ENCODE measurements at places on chromosomes 2 and 18.
A peak's percentile ranks its signal among the peaks of the same experiment; 100 is the strongest.

GRCh38 chr2:228988786-228989185 is 282.3 kb downstream of the PID1 start:
- DNase-seq = no peak

- DNase-seq = no peak
Measured at GRCh38 chr2:8566774-8567468, 114.9 kb upstream of the ID2 start.

DNA sequence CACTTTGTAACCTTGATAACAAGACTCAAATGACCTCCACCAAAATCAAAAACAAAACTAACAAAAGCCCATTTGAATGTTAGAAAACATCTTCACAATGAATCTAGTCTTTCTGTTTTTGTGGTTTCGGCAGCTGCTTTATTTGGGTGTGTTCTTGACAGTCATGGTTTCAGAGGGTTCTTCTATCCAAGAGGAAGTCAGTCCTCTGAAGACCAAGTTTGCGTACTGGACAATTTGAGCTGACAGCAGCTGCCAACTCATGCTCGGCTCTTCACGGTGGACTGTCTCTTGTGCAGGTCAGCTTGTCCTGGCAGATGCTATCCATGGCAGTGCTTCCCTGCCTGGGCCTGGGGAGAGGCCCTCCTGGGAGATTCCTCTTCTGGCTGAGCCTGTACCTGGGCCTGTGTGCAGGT is 91.0 kb downstream of the TMEM17 start:
- DNase-seq = no peak

DNA sequence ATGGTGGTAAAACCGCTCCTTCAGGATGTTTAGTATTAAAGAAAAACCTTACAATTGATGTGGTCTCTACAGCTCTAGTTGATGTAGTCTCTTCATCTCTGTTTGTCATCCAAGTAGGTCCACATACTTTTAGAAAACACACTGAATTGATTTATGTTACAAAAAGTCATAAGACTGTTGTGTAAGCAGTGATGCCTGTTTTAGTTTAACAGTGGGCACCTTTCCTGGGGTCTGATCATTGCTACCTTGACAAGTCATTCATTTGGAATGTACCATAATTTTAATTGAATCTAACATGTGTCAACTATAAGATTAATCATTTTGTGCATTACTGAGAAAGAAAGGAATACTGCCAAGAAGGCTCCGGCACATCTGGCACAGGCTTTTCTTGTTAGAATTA is 34.3 kb downstream of the GIGYF2 start:
- no peak for DNase-seq

- no peak for DNase-seq
Measured at GRCh38 chr2:1016500-1016899, 65.9 kb downstream of the SNTG2 start.

- DNase-seq = no peak
Measured at GRCh38 chr2:15436195-15436594, 124.9 kb downstream of the NBAS start.

DNA sequence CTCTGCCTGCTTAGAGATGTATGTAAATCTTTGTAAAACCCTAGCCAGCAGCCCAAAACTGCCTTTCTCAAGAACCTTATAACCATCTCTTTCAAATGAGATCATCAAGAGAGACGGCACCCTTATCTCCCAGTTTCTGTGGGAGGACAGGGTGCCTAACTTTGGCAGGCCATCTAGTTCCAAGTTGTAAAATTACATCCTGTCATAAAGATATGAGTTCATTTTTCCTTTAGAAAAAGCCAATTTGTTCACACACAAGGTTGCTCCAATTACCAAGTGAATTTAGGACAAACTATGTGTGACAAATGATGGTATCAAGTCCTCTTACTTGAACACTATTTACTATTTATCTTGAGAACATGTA is 65.3 kb downstream of the MEMO1 start:
- DNase-seq = no peak

- DNase-seq = no peak
Measured at GRCh38 chr18:2148823-2149222, 422.5 kb downstream of the METTL4 start.

DNA sequence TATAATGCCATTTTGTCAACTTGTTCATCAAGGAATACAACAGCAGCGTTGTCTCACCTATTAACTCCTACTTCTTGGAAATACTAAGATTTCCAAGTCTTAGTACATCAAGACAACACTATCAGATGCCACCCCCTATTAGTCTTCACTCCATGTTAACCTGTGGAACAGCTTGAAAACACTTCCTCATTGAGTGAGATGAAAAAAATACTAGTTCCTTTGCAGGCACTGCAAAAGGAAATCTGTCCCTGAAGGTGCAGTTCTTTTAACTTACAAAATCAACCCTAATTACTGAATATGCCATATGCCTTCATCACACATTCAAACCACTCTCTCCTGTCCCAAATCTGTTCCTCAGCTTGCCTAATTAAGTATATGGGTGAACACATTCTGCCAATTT is 4.0 kb downstream of the CWC22 start:
- DNase-seq = no peak

DNA sequence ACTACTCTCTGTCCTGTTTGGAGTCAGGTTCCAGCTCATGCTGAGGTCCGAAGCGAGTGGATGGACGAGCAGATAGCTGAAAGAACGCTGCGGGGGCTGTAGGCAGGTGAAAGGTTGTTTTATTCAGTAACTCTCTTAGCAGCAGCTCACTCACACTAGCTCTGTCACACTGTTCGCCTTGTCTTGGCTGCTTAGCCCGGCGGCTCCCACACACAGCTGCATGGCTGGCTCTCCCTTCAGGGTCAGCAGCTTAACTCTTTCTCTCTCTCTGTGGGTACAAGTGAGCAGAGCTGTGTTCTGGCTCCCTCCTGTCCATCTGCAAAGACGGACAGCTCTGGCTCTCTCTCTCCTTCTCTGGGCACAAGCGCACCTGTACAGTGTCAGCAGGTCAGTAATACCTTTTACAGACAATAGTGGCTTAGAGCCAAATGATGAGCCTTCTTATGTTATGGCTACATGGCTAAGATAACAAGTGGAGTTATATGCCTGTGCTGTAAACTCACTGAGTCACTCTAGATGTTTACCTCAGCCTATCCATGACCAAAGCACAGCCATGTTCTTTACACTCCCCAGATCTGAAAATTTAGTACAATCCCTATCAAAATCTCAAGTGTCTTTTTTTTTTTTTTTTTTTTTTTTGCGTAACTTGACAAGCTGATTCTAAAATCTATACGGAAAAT is 149.3 kb downstream of the GALNT1 start:
- no peak for DNase-seq

DNA sequence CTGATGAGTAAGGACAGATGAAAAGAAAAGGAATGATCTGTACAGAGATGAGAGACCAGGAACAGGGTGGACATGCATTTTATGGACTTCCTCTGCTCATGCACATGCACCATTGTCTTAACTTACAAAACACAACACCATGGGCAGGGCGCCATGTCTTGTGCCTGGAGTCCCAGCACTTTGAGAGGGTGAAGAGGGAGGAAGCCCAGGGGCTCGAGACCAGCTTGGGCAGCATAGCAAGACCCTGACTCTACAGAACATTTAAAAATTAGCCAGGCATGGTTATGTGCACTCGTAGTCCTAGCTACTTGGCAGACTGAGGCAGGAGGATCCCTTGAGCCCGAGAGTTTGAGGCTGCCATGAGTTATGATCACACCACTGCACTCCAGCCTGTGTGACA is 86.9 kb downstream of the ZFP36L2 start:
- DNase-seq = no peak

- no peak for DNase-seq
Measured at GRCh38 chr2:115946891-115947290, 1504.5 kb downstream of the DPP10 start.

DNA sequence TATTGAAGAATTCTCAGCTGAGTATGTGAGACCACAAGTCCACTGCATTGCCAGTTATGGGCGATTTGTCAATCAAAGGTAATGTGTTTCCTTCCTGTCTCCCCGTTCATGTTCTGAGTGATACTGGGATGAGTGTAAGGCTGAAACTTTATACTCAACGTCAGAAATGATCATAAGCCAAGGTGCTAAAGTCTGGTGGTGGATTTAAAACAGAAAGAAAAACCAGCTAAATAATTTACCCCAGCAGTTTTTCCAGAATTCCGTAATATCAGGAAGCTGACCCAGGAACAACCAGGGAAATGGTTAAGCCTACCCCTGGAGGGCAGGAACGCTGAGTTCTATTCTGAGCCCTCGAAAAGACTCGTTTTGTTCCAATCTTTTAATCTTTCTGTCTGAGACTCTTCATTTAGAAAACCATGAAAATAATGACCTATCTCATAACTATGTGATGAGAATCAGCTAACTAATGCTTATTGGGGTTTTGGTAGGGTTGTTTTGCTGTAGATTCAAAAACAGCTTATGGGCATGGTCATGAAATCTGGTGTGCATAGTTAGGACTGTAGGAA is 149.6 kb downstream of the LAMA3 start:
- no peak for DNase-seq

GRCh38 chr2:16899958-16900357 is 234.3 kb upstream of the CYRIA start:
- DNase-seq = no peak

DNA sequence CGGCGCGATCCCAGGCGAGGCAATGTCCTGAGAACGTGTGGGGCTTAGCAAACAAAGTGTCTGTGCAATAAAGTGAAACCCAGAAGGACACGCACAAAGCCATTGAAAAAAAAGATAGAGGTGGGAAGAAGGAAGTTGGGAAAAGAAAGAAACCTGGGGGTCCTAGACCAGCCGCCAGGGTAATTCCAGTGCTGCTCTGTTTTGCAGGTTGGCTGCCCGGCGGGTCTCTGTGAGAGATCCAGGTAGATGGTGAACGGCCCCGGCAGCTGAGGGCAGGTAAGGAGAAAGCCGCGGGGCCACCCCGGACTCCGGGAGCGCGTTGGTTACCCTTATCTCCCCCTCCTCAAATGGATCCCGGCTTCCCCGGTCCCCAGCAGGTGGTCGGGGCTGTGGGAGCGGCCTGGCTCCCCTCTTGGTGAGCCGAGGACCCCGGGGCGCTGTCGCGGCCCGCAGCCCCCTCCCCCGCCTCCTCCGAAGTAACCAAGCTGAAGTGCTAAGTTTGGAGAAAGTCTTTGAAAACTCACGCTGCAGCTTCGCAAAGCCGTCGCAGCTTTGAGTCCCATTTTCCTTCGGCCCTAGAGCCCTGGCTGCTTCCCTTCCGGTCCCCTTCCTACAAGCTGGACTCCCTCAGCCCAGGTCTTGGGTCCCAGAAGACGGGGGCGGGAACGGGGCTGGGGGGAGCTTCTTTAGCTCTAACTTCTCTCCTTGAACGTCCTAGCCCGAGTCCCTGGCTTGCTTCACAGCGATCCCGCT is 588 bp downstream of the OTX1 start:
- DNase-seq = no peak

DNA sequence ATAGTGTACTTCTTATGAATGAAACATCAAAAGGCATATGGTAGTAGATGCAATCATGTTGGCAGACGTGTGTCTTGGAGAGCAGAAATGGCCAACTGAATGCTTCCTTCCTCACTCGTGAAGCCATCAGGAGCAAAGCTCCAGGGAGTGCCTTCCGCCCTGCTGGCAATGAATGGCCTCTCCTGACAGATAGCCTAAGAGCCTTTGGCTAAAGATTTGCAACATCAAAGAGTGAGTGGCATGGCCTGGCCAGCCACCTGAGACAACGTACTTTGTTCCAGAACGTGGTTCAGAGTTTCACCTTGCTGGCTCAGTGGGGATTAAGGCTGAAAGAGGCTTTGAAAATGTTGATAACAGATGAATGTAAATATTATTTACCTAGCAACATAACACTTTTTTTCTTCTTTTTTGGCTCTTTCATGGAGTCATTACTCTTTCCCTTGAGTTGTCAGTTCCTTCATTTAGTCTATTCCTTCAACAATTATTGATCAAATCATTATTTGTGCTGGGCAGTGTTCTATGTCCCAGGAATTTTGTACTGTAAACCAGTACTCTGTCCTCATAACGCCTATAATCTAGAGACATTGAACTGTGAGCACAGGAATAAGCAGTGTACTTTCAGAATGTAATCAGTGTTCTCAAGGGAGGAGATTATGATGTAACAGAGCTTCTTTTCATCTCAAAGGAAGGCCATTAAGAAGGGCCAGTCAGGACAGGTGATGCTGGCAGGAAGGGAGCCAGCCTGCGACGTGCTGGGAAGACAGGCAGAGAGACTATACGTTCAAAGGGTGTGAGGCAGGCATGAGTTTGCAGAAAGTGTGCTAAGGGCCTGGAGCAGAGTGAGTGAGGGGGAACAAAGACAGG is 59.4 kb upstream of the SH3RF3 start:
- DNase-seq = peak; percentile 72

DNA sequence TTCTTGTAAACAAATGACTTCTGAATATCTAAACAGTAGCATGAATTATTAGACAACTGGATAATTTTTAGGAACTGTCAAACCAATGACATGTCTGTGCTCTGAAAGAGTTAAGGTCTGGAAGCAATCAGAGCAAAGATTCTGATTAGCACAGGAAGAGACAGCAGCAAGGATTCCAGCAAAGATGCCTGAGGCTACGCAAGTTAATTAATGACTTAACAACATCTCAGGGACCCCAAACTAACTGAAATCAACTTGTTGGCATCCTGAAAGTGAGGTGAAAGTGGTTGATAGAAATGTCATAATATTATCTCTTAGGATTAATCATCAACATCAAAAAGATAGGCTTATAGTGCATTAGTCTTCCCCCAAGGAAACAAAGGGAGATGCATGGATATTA is 123.3 kb upstream of the TMEM200C start:
- DNase-seq = no peak

DNA sequence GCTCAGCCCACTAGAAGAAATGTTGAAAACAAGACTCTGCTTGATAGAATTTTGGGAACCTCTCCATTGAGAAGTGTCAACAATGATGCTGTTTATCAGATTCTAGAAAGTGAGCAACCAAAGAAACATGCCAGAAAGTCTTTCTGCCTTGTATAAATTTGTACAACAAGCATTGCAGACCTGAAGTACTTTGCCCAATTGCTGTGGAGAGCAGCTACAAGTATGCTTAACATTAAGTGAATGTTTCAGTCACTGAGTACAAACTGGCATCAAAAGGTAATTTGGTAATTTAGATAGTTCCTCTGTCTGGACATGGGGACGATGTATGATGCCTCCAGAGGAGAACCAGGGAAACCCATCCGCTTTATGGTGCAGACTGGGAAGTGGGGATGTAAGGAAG is 33.4 kb upstream of the SKA1 start:
- DNase-seq = no peak
